ENCODE measurements at places on chromosomes 1 and 21.

GRCh38 chr1:241749945-241750695, 97.9 kb upstream of the EXO1 start:
- DNase-seq: peak; percentile 47

- DNase-seq: peak; percentile 92
These were observed 59.1 kb downstream of the FAAP20 start for GRCh38 chr1:2135441-2135841.

- peak; percentile 58 for DNase-seq
These were observed 812 bp downstream of the NBPF1 start for GRCh38 chr1:16612332-16613172.

- no peak for DNase-seq
These were observed 192.5 kb downstream of the KAZN start for GRCh38 chr1:14790982-14791381.

- no peak for DNase-seq
These were observed 54.0 kb upstream of the POU2F1 start for GRCh38 chr1:167166690-167167075.

DNA sequence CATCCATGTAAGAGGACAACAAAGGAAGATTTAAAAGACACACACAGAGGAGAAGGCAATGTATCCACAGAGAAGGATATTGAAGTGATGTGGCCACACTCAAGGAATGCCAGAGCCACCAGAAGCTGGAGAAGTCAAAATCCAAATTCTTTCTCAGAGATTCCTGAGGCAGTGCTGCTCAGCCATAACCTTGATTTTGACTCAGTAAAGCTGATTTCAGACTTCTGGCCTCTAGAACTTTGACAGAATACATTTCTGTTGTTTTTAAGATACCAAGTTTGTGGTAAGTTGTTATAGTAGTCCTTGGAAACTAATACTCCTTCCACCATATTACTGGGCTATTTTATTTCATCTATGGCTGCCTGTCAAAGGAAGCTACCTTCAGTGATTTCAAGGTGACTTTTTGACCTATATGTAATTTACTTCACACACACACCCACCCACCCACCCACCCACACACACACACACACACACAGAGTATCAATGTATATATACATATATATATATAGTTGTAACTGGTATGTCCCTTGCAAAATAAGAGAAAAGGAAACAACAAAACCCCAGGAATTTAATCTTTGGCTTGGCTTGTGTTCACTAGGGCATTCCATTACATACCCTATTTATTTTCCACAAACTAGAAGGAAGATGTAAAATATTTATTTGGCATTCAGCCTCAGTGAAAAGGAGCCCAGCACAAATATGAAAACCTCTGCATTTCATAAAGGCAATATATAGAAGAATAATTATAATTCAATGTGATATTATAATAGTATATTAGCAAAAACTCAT, 142.1 kb upstream of the PTGFR start:
- DNase-seq: no peak

DNA sequence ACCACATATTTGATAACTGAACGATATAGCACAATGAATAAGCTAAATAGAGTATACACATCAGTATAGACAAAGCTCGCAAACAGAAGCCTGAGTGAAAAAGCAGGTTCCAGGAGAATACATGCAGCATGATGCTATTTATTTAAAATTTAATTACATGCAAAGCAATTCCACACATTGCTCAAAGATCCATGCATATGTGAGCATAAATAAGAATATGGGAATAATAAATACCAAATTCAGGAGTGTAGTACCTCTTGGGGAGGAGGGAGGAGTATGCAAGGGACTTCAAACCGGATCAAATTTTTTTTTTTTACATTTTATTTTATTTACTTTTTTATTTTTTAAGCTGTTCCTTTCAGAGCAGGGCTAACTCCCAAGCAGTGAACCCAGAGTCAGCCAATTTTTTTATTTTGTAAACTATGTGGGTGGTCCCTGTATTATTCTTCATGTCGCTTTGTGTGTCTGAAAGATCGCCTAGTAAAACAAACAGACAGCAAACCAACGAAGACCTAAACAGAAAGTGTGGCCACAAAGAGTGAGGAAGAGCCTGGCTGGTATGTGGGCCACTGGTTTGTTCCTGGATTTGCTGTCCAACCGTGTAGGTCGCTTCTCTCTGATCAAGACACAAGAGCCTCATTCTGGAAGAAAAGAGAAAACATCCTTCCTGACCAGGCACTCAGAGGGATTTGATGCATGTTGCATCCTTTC, 4.2 kb upstream of the SHISAL2A start:
- DNase-seq: no peak

- no peak for DNase-seq
These were observed 59.6 kb downstream of the USP24 start for GRCh38 chr1:55155522-55155921.

GRCh38 chr1:213438339-213438738, 387.3 kb downstream of the RPS6KC1 start:
- no peak for DNase-seq

- no peak for DNase-seq
These were observed 23.9 kb downstream of the PCNT start for GRCh38 chr21:46347791-46348381.

DNA sequence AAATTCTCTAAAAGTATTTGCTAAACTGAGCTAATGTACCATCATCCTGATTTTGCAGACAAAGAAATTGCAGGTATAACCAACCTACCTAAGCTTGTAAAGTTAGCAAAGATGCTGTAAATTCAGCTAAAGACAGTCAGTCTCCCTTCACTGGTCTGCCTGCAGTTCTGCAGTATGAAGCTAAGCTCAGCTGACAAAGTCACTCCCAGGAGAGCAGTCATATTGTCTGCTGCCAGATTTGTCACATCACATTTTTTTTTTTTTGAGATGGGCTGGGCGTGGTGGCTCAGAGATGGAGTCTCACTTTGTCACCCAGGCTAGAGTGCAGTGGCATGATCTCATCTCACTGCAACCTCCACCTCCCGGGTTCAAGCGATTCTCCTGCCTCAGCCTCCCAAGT, 8.9 kb upstream of the CMPK1 start:
- no peak for DNase-seq

- peak; percentile 69 for DNase-seq
These were observed 520 bp downstream of the PLEKHN1 start for GRCh38 chr1:966704-967300.

- DNase-seq: no peak
These were observed 698.5 kb upstream of the BRINP3 start for GRCh38 chr1:191176131-191176530.

- no peak for DNase-seq
These were observed 6.3 kb upstream of the UBE2U start for GRCh38 chr1:64197076-64197475.

GRCh38 chr1:66500301-66500700, 33.7 kb upstream of the SGIP1 start:
- no peak for DNase-seq

DNA sequence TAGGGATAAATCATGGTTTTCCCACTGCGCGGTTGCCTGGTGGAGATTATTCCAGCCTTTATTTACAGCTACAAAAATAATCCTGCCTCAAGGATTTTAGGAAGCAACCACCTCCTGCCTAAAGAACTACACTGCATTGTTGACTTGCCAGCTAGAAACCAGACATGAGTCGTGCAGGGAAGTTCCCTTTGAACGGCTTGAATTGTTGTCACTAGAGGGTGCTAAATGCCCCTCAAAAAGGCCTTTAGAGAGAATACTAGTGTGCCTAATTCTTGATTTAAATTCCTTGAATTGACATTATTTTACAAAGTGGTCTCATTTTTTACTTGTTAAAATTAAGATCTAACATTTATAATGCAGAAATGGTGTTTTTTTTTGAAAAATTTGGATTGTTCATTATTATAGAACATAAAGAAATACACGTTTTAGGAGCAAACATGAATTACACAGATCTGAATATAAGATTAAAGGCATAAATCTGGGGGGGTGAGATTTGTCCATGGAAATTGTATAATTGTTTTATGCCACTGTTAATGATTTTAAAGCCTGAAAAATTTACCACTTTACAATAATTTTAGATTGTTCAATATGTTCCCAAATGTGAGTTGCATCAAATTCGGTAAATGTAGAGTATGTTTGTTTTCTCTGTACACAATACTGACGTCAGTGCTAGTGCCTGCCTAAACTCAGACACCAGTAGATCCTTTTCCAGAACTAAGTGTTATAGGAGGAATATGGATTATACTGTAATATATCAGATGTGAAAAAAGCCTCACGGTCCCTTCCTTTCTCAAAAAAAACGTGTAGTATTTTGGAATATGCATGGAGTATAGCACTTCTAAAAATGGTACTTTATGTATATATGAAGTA, 7.6 kb upstream of the ERG start:
- peak; percentile 34 for DNase-seq

DNA sequence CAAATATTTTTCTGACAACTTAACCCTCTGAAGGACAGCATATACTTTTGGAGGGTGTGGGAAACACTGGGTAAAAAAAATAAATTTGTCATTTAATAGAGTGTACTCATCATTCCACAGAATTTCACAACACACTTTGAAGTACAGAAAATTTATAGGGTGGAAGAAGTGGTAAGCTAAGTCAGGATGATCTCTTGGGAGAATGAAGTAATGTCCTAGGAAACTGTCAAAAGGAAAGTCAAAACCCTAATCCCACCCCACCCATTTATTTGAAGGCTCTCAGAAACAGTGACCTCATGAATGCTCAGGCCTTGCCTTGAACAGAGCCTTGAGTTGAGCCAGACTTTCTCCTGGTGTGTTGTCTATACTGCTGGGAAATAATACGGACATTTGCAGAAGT, 7.3 kb upstream of the UAP1 start:
- DNase-seq: no peak

- peak; percentile 90 for DNase-seq
These were observed at the start of gene LAMC2 for GRCh38 chr1:183185941-183186490. TSS of gene LAMC2 (plus strand) at chr1:183186264. CDS start at chr1:183186353, 89 bp downstream.

Data from Caco-2 (cell line).